ENCODE measurements at places on chromosomes 4 and X. TPM values are rescaled to one million over a fixed set of nuclear protein-coding genes. Genes with fewer than 3 reads are reported as not detected.

GRCh38 chrX:40105835-40106675 lies 8.3 kb upstream of the BCOR start:
- peak; percentile 48 for DNase-seq
- H3K36me3 ChIP-seq, result no peaks in the 10 kb centered on the region
- H3K4me3 ChIP-seq, result peak overlapping the region; percentile 54
- no peaks in the 10 kb centered on the region for H3K27me3 ChIP-seq
- peak overlapping the region; percentile 54 for H3K27ac ChIP-seq

GRCh38 chr4:134505511-134505910 lies 303.9 kb upstream of the PABPC4L start:
- H3K4me3 ChIP-seq, result no peak overlapping the region
- H3K36me3 ChIP-seq, result no peaks in the 10 kb centered on the region
- no peaks in the 10 kb centered on the region for H3K27me3 ChIP-seq
- no peak overlapping the region for H3K27ac ChIP-seq
- DNase-seq, result no peak
- no peaks in the 10 kb centered on the region for H3K4me1 ChIP-seq

- DNase-seq, result peak; percentile 44
- no peak overlapping the region for H3K4me3 ChIP-seq
- no peak overlapping the region for H3K27ac ChIP-seq
- no peaks in the 10 kb centered on the region for H3K4me1 ChIP-seq
- no peaks in the 10 kb centered on the region for H3K36me3 ChIP-seq
- H3K27me3 ChIP-seq, result no peaks in the 10 kb centered on the region
These were observed 30.9 kb downstream of the RNF150 start for GRCh38 chr4:141102367-141102766.

- no peaks in the 10 kb centered on the region for H3K36me3 ChIP-seq
- no peak for DNase-seq
- no peaks in the 10 kb centered on the region for H3K27me3 ChIP-seq
These were observed 11.8 kb upstream of the PDGFC start for GRCh38 chr4:156983366-156983765.

- no peaks in the 10 kb centered on the region for H3K4me1 ChIP-seq
- no peak overlapping the region for H3K27ac ChIP-seq
- no peaks in the 10 kb centered on the region for H3K27me3 ChIP-seq
- no peak for DNase-seq
- 0 out of 2 replicates have a peak, but pooled peaks cover 11% of the 10 kb centered on the region for H3K36me3 ChIP-seq
- H3K4me3 ChIP-seq, result no peak overlapping the region
These were observed 29.7 kb upstream of the SLC25A6 start for GRCh38 chrX:1421433-1422134.

GRCh38 chr4:20847124-20847747 lies 147.0 kb downstream of the PACRGL start:
- no peaks in the 10 kb centered on the region for H3K27me3 ChIP-seq
- no peak overlapping the region for H3K27ac ChIP-seq
- DNase-seq, result no peak
- H3K36me3 ChIP-seq, result no peaks in the 10 kb centered on the region

The EDNRA gene
- total RNA-seq, result not detected

The RNF128 gene
- total RNA-seq, result 0.17 TPM

The P2RY4 gene
- 0.65 TPM for total RNA-seq

The SPANXA2 gene
- 4.7 TPM for total RNA-seq

The SLC10A6 gene
- not detected for total RNA-seq

The TEX13C gene
- total RNA-seq, result not detected

The SLC49A3 gene
- total RNA-seq, result 10.7 TPM

All from PC-9 (cell line).